ENCODE measurements at places on chromosomes 1 and 21.

DNA sequence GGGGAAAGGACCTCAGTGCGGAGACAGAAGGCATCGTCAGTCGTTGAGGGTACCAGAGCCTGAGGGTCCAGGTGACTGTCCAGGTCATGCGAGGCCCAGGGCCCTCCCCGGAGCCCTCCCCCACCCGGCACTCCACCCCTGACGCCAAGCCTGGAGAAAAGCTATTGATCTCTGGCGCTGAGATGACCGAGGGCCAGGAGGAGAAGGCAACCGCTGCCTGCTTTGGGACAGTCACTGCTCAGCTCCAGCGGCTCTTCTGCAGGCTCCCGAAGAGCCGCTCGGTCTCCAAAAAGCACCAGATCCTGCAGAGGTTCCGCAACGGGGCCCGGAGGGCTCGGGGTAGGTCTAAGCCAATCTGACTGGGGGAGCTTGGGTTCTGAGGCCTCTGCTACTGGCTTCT lies 10.9 kb downstream of the RASSF5 start:
- DNase-seq: no peak

GRCh38 chr1:115041654-115042053 lies 12.0 kb downstream of the TSHB start:
- DNase-seq: no peak

- DNase-seq: no peak
Measured at GRCh38 chr21:33943293-33943692, 27.7 kb upstream of the ATP5PO start.

DNA sequence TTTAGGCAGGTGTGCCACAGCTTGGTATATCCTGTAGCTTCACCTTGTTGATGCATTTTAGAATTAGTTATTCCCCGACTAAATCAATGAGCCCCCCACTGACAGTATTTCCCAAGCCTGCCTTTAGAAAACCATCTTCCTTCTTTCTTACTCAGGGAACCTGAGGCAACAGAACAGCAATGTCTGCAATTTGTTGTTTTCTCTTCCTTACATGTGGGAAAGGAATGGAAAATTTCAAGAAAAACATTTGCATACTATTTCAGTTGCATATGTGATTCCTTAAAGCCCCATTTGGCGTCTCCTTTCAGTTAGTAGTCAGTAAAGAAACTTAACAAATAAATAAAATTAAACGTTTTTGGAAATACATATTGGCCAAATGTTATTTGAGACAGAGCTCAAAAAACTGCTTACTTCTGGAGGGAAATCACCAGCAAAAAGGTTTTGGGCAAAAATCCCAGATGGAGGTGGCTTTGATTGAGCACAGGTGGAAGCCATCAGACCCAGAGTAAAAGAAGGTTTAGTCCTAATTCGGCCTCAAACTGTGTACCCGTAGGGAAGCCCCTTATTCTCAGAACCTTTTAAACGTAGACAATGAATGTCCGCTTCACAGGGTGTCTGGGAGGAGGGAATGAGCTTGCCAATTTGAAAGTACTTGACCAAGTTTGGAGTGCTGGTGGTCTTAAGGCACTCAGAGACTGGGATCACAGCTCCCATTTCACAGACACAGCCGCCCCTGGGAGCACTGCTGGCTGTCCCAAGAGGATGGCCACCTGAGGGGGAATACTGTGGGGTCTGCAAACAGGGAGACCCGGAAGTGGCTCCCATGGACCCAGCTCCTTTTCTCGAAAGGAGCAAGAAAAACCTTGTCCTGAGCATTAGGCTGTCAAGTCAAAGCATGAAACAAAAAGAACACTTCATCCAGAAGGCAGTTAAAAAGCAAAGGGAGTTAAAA lies 9.4 kb downstream of the LHX4 start:
- DNase-seq: no peak

- DNase-seq: no peak
Measured at GRCh38 chr21:35921471-35921870, 138.9 kb downstream of the SETD4 start.

DNA sequence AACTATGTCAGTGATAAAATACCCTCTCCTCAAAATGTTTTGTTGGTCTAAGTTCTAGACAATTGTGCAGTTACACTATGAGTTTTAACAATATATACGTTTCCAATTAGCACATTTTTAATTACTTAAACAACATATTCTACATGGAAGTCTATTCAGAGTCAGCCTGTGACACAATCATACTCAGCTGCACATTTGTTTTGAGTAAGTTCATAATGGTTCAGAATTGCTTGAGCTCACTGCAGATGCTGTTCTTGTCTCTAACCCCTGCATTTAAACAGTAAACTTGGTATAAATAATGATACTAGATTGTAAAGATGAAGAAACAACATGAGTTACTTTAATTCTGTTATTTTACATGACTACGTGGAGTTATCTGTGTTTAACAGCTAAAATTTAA lies 30.6 kb downstream of the CDKN2C start:
- DNase-seq: no peak

DNA sequence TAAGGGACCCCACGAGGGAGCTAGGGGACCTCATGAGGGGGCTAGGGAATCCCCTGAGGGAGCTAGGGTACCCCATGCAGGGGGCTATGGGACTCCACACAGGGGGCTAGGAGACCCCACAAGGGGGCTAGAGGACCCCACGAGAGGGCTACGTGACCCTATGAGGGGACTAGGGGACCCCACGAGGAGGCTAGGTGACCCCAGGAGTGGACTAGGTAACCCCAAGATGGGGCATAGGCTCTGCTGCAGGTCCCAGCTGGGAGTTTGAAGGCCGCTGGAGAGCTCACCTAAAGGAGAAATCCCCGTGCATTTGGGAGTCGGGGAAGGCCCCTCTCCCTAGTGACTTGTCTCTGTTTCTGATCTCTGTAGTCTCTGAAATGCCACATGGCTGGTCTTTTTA lies 50.0 kb upstream of the DMRTB1 start:
- DNase-seq: no peak

DNA sequence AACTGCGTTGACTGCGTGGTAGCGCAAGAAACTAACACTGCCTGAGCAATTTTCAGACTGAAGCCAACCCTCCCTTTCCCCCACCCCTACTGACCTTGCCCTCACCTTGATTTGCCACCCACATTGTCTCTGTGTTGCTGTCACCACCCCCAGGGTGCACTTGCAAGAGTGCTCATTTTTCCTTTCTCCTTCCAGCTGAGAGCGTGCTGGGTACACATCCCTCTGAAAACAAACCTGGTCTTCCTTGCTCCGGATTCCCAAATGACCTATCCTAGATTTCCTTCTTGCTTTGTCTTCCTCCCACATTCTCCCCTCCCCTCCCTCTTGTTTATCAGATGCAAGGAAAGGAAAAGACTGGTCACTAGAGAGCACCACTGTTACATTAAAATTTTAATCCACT lies 24.2 kb downstream of the MPZ start:
- DNase-seq: no peak

DNA sequence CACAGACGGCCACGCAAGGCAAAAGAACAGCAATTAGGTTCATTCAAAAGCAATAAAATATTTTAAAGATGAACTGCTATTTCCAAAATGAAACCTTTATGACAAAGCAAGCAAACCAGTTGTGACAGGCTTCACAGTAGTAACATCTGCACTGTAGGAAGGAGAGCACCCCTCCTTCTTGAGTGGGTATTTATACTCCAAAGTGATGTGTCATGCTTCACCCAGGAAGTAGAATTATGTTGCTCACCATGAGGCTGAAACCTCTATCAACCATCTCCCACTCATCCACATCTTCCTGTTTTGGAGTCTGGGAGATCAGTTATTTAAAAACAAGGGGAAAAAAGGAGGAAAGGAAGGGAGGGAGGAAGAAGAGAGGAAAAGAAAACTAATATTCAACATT lies 885 bp downstream of the OR2T10 start:
- no peak for DNase-seq

DNA sequence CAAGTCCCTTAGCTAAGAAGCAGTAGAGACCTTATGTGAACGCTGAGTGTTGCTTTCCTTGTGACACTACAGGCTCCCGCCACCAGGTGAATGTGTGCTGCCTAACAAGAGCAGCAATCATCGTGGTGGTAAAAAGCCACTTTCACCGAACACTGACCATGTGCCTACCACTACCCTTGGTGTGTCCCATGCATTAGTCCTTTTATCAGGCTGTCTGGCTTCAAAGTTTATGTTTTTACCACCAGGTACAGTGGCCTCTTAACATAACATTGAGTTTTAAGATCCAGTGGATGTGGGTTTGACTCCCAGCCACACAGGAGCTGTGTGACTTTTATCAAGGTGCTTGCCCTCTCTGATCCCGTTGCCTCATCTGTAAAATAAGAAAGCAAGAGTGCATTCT lies 1.7 kb downstream of the C1QB start:
- no peak for DNase-seq

DNA sequence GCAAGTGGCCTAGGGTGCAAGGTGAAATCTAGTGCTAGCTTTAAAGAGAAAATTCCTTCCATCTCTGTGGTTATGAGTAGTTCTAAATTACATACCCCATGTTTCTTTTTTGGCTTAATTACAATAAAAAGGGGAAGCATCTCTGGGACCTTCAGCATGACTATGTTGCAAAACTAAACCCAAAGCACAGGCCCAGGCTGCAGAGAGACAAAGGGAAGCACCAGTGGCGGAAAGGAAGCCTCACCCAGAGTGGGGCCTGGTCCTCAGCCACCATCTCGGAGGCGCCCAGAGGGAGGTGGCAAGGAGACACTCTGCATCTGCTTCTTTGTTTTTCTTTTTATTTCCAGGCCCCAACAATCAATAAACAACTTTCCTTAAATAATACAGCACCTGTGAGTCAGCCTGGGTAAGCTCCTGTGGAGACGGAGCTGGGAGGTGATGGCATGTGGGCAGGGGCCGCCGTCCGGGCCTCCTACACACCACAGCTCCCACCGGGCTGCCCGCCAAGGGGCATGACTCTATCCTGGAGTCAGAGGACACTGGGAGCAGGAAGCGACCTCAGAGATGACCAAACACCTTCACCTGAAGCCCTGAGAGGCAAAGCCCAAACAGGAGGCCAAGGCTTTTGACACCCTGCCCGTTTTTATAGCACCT lies 21.7 kb downstream of the ITPKB start:
- DNase-seq: no peak

DNA sequence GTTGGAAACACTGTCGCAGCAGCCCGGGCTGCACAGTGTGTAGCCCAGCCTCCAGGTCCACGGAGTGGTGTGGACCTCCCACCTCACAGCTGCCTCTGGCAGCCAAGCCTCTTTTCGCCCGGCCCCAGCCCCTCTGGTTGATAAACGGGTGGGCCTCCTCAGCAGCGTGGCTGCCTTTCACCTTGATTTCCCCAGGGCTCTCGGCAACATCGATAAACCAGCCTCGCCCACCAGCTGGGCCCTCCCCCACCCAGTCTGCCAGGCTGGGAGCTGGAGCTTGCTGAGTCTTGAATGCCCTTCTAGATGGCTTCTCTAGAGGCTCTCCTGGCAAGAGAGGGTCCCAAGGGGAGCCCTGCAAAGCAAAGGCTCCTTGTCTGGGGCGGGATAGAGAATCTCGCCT lies 31.0 kb upstream of the LHX4 start:
- DNase-seq: no peak

DNA sequence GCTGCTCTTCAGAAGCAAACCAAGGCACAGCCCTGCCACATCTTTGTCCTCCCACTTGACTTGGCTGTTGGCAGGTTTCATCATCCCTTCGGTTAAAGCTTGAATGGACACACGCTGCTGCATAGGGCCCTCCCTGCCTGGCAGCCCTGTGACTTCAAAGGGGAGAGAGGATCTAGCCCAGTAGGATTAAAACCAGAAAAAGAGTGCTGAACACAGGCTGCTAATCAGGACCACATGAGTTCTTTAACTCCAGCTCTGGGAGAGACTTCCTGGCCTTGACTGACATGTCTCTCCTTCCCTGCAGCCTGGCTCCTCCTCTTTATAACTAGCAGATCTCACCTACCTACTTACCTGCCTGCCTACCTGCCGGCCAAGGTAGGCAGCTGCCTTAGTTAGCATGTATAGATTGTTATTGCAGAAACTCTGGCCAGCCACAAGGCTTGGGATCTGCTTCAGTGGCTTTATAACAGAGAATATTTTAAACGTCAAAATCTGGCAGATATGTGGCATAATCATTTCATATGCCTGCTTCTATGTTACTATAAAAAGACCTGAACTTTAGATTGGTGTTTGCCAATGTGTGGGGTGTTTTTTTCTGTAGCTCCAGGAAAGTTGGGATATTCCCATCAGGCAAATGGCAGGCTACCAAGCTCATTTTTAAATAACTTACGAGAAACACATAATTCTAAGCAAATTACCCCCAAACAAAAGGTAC lies 49.4 kb downstream of the ERG start:
- DNase-seq: no peak

- no peak for DNase-seq
Measured at GRCh38 chr21:15282665-15283064, 217.9 kb upstream of the NRIP1 start.

DNA sequence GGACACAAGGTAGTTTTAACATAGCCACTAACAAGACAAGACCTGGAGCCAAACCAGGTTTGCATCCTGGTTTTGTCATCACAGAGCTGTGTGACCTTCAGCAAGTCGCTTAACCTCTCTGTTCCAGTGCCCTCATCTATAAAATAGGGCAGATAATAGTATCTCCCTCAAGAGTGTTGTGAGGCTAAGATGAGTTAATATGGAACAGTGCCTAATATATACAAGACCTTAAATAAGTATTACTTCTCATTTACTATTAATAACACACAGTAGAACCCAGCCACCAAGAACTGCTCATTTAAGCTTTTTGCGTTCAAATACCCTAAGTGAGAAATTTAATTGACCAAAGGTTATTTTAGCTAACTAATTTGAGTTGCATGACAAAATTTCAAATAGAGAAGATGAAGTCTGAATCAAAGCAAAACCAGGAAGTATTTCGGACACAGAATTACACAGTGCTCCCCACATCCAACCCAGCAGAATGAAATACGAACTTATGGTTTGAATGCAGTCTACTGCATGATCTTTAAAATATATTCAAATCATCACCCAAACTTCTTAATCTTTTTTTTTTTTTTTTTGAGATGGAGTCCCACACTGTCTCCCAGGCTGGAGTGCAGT lies 123.9 kb upstream of the KRTAP19-8 start:
- no peak for DNase-seq

GRCh38 chr1:156627313-156627880 lies 8.2 kb downstream of the HAPLN2 start:
- no peak for DNase-seq

- DNase-seq: no peak
Measured at GRCh38 chr1:56457756-56458375, 121.5 kb downstream of the PLPP3 start.

GRCh38 chr1:8213136-8213535 lies 104.8 kb upstream of the SLC45A1 start:
- DNase-seq: no peak

- no peak for DNase-seq
Measured at GRCh38 chr1:30329263-30329753, 394.1 kb downstream of the MATN1 start.
